ENCODE measurements at places on chromosomes 13 and 19.
A peak's percentile ranks its signal among the peaks of the same experiment; 100 is the strongest.

DNA sequence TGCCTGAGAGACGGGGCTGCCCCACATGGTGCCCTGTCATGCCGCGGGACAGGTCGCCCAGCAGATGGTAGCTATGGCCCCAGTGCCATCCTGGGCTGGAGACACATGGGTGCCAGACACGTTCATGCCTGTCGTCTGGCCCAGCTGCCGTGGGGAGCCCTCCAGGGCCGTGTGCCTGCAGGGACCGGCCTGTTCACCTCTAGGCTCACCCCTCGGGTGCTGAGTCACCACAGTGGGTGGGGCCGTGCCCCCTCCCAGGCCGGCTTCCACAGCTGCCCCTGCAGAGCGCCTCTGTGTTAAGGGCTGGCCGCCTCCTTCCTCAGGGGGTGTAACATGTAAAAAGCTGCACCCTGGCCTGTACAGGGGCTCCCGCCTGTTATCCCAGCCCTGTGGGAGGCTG is 36.1 kb downstream of the CSNK1G2 start:
- no peak for DNase-seq

GRCh38 chr13:51286135-51287002 is 53.1 kb upstream of the SERPINE3 start:
- DNase-seq, result peak; percentile 86

GRCh38 chr13:19817106-19817505 is 34.4 kb upstream of the PSPC1 start:
- no peak for DNase-seq

- DNase-seq, result no peak
Observed at GRCh38 chr19:45785781-45786532, 3.7 kb upstream of the DMPK start.

- peak; percentile 41 for DNase-seq
Observed at GRCh38 chr13:48156466-48156865, 61.6 kb upstream of the MED4 start.

- DNase-seq, result no peak
Observed at GRCh38 chr19:9969688-9969975, 33.3 kb upstream of the OLFM2 start.

- no peak for DNase-seq
Observed at GRCh38 chr13:98208606-98209005, 31.5 kb upstream of the RNF113B start.

- peak; percentile 82 for DNase-seq
Observed at GRCh38 chr13:51070005-51070649, 40.9 kb downstream of the C13orf42 start.

- no peak for DNase-seq
Observed at GRCh38 chr13:81406022-81406421, 1065.1 kb upstream of the SPRY2 start.

DNA sequence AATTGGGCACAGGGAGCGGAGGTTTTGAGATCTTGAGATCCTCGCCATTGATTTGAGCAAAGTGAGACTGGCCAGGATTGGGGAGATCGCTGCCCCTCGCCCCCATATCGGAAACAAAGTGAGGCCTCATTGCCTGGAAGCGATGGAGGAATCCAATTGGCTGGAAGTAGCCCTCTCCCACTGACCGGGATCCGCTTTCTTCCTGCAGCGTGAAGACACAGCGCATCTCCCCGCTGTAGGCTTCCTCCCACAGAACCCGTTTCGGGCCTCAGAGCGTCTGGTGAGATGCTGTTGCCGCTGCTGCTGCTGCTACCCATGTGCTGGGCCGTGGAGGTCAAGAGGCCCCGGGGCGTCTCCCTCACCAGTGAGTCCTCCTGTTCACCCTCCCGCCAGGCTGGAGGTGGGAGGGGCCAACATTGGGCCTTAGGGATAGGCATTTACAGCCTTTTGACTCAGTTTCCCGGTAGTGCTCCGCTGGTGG is 438 bp downstream of the PRKCSH start:
- DNase-seq, result peak; percentile 47

- DNase-seq, result no peak
Observed at GRCh38 chr19:49660338-49660961, 5.2 kb downstream of the IRF3 start.

DNA sequence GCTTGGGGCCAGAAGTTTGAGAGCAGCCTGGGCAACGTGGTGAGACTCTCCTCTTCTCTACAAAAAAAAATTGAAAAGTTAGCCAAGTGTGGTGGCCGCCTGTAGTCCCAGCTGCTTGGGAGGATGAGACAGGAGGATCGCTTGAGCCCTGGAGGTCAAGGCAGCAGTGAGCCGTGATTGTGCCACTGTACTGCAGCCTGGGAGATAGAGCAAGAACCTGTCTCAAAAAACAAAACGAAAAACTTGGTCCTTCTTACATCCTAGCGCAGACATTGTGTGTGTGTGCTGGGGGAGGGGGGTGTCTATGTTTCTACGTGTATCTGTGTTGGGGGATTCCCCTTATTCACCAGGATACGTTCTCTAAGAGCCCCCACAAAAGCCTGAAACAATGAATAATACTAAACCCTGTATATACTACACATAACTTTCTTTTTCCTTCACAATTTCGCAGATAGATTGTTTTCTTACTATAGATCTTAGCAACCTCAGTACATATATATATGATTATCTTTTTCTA is 7.9 kb downstream of the AXL start:
- no peak for DNase-seq

DNA sequence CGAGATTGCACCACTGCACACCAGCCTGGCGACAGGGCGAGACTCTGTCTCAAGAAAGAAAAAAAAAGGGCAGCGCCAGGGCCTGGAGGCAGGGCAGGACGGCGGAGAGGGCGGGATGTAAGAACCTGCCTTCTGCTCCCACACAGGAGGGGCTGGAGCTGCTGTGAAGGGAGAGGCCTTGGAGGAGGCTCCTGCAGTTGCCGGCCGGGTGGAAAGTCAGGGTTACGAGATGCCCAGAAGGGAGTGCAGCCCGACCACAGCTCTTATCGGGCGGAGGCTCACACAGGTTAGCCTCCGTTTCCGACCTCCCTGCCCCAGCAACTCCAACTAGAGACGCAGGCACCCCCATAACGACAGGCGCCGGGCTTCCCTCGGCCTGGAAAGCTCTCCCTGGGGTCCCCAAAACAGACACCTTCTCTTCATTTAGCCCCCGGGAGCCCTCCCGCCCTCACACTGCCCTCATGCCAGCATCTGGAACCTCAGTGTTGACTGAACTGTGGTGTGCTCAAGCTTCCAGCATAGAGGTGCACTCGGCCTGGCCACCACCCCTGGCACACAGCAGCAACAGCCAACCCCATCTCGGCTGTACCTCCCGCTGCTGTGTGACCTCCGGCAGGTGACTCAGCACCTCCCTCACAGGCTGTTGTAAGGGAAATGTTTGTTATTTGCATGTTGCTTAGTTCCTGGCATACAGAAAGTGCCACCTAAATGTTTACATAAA is 1.4 kb downstream of the PLPP2 start:
- peak; percentile 42 for DNase-seq

- no peak for DNase-seq
Observed at GRCh38 chr13:32471187-32471922, 43.4 kb upstream of the N4BP2L1 start.

GRCh38 chr19:10604460-10604980 is 17.4 kb upstream of the AP1M2 start:
- no peak for DNase-seq

DNA sequence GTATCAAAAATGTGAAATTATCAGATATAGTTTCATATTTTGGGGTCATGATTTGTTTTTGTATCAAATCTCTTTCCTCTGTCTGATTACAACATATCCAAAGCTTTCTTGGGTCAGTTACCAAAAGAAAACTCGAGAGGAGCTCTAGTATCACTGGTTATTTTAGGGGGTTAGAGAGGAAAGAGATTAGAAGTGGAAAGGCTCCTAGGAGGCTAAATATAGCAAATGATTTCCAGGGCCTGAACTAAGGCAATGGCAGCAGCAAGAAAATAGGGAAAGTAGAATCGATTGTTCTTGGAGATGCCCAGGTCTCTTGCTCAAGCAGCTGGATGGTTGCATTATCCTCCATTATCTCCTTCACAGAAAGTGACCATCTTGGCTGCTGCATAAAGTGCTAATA is 72.9 kb downstream of the NHLRC3 start:
- no peak for DNase-seq

DNA sequence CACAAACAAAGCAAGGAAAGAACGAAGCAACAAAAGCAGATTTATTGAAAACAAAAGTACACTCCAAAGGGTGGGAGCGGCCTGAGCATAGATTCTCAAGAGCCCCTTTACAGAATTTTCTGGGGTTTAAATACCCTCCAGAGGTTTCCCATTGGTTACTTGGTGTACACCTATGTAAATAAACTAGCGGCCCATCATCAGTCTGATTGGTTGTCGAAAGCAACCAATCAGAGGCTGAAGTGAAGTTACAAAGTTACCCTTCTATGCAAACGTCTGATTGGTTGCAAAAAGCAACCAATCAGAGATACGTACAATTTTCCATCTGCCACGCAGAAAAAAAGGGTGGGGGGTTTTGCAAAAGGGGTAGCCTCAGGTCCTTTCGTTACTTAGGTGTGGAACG is 96.3 kb upstream of the UBAC2 start:
- no peak for DNase-seq

DNA sequence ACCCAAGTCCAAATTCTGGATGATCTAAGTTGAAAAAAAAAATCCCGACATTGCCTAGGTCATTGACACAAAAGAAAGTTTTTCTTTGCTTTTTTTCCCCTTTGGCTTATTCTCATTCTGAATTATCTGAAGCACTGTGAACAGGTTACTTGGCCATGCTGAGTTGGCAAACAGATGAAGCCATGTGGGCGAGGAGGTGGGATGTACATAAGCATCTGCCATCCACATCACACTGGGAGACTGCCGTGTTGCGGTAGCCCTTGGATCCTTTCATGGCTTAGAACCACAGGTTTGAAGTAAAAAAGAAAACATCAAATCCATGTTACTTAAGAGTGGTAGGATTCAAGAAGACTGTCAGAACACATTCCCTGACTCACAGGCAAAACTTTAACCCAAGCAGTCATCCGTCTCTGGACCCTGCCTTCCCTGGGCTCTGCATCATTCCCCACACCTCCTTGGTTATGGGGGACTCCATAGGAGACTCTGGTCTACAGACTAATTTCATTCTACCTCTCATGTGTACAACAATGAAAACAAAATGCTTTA is 242.5 kb upstream of the SERP2 start:
- DNase-seq, result no peak
